ENCODE measurements at places on chromosomes 13 and 19. TPM values are rescaled to one million over a fixed set of nuclear protein-coding genes. Genes with fewer than 3 reads are reported as not detected.
A peak's percentile ranks its signal among the peaks of the same experiment; 100 is the strongest.

GRCh38 chr13:73800011-73800410 lies 334.2 kb downstream of the KLF12 start:
- no peak for DNase-seq

DNA sequence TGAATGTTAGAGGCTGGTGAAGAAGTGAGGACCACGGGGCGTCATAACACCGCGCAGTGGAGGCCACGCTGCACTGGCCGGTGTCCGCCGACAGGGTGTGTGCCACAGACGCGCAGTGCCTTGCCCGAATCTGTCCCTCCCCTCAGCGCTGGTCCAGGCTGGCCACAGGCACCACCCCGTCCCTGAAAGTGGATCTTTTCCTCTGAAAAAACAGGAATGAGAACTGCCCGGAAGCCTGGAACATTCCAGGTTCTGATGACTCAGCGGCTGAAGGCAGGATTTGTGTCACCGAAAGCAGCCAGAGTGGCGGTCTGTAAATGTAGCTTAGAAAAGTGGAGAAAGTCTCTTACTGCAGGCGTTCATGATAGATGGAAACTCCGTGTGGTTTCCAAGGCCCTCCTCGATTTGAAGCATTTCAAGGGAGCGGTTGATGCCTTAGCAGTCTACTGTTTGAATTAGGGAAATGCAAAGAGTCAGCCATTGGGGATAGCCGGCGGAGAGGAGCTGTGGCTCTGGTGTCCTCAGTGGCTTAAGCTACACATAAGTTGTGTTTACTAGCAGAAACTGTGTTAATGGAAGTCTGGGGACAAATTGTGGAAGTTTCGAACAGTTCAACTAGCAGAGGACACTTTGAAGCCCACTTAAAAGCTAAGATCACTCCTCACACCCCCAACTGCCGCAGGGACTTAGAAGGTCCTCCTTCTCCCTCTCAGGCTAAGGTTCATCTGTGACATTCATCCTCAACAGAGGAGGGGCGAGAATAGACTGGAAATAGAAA lies 70.8 kb downstream of the NUFIP1 start:
- DNase-seq = peak; percentile 95

GRCh38 chr13:29452773-29453616 lies 142.5 kb downstream of the SLC7A1 start:
- DNase-seq = no peak

DNA sequence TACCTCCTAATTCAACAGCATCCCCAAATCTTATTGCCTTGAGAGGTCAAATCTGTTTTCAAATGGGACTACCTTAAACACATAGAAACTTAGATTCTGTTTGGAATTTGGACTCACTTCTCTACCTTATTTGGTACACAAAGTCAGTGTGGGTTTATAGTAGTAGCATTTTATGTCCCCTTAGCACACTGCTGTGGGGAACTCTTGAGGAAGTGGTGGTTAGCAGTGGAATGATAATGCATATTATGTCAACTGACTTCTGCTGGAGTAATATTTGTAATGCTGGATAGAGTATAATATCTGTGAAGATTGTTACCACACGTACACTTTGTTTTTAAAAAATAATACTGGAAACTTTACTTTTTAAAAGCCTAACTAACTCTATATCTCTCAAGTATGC lies 386.3 kb downstream of the NDFIP2 start:
- DNase-seq = no peak

Gene NKG7
- 31.7 TPM for total RNA-seq

DNA sequence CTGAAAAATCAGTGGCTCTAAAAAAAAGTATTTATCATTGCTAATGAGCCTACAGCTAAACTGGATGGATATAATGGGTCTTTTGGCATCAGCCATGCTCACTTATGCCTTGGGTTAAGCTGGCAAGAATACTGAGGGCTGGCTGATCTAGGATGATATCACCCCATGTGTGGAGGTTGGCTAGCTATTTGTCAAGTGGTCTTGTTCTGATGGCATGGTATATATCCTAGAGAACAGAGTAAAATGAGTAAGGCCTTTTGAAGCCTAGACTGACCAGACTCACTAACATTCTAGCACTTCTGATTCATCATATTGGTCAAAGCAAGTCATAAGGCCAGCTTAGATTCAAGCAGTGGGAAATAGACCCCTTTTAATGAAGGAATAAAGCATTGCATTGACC lies 383.0 kb downstream of the SLITRK1 start:
- no peak for DNase-seq

GRCh38 chr13:28684257-28684656 lies 25.3 kb downstream of the POMP start:
- no peak for DNase-seq

DNA sequence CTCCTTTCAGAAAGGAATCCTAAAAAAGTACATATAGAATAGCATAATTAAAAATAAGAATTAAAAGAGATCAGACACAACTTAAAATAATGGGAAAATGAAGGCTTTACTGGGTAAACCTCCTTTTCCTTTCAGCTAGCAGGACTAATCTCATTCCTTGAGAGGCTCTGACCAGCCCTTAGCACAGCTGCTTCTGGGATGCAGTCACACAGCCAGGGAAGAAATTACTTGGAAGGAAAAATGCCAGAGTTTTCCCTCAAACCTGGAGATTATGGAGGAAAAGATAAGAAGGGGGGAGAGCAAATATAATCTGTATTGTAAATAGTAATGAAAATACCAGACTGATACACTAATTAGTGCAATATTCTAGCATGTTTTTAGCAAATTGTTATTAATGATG lies 91.8 kb downstream of the LRCH1 start:
- DNase-seq = no peak

- DNase-seq = no peak
Measured at GRCh38 chr19:51100601-51101000, 7.6 kb downstream of the CTU1 start.

DNA sequence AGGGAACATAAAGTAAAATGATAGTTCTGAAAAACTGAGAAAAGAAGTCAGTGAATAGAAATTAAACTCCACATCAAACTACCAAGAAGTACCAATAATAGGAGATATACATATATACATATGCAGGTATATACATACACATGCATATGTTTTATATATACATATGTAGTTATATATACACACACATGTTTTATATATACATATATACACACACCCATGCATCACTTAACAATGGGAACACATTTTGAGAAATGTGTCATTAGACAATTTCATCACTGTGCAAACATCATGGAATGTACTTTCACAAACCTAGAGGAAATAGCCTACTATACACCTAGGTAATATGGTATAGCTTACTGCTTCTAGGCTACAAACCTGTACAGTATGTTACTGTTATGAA lies 626.8 kb upstream of the PCDH9 start:
- no peak for DNase-seq

DNA sequence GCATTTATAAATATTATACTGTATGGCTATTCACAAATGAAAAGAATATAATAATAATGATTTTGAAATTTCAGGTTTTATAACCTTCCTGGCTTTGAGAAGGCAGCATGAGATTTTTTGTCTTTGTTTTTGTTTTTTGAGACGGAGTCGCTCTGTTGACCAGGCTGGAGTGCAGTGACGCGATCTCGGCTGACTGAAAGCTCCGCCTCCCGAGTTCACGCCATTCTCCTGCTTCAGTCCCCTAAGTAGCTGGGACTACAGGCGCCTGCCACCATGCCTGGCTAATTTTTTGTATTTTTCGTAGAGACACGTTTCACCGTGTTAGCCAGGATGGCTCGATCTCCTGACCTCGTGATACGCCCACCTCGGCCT lies 64.1 kb downstream of the ZNF429 start:
- DNase-seq = peak; percentile 80

- DNase-seq = no peak
Measured at GRCh38 chr19:47122359-47123335, 8.0 kb upstream of the SAE1 start.

Gene ZNF99
- 0.06 TPM for total RNA-seq

DNA sequence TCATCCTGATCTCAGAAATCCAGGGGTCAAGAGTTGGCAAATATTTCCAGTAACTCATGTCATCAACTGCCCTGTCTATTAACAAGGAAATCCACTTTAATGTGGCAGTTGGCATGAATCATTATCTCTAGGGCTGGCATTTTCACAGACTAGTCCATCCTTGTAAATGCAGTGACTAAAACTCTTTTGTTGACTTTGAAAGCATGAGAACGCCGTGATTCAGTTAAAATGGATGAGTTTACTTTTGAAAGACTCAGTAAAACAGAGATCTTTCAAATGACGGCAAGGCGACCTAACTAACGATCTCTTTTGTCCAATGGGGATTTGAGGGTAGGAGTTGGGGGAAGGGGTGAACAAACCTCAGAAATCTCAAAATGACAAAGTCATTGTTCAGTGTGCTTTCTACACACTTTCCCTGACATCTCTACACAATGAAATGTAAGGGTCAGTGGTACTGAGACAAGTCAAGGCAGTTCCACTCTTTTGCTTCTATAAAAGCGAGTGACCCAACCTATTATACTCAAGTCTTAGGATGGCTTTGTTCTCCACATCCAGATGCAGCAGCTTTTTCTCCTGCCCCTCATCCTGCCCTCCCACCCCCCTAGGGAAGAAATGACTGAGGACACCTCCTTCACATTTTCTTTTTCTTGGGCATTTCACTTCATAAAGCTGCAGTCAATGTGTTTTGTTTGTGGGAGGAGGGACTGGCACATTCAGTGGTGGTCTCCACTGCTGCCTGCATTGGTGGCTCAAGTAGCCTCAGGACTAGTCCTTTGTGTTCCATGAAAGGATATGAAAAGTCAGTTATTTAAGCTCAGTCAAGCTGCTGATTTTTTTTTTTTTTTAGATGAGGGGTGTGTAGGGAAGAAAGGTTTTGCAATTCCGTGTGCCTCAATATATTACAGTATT lies 200.5 kb downstream of the ABCC4 start:
- DNase-seq = no peak

- DNase-seq = no peak
Measured at GRCh38 chr13:90979059-90979458, 368.4 kb upstream of the MIR17HG start.

Gene NKPD1
- not detected for total RNA-seq

DNA sequence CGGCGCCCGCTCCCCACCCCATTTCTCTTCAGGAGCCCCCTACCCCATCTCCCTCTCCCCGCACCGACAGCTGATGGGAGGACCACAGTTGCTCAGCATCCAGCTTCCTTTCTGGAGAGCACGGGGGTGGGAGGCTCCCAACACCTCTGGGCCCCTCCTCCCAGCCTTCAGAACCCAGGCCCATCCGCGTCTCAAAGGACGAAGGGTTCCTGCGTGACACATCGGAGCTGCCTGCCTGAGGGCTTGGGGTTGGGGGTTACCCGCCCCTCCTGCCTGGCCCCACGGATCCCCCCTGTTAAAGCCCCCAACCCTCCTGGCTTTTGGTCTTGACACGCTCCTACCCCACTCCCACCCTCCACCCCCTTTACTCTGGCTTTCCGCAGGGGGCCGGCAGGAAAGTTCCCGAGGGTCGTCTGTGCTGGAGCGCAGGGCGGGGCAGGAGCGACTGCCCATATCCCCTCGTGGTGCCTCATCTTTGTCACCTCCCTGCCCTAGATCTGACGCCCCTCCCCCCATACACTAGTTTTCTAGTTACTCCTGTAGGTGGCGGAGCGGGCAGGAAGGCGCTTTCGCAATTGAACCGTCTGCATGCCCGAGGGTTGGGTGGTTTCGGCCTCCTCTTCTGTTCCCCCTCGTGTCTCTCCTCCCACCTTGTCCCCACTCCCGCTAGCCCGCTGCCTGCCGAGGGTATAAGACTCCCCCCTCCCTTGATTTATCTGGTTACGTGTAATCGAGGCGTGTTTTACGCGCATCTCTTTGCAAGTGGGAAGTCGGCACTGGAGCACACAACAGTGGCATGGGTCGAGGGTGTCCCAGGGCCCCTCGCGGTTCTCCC lies 924 bp downstream of the TRAPPC5 start:
- DNase-seq = peak; percentile 90

DNA sequence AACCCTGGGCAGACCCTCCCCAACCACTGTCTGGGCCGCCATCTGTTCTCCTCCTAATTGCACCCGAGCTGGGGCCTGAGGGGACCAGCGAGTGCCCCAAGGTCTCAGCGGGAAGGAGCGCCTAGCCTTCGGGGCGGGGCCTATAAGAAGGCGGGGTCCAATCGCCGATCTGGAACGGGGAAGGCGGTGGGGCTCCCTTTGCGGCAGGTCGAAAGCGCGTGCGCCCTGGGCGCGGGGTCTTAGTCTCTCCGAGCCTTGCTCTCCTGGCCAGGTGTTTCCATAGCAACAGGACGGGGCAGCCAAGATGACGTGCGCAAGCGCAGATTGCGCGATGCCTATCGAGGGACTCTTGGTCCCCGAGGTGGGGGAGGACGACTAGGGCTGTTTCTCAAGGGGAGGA lies 2.8 kb downstream of the MAST1 start:
- peak; percentile 50 for DNase-seq

Gene RNF17
- total RNA-seq = not detected

- DNase-seq = peak; percentile 35
Measured at GRCh38 chr19:7970716-7971448, 27.4 kb upstream of the TIMM44 start.

- no peak for DNase-seq
Measured at GRCh38 chr13:21071015-21071414, 9.6 kb upstream of the LATS2 start.

DNA sequence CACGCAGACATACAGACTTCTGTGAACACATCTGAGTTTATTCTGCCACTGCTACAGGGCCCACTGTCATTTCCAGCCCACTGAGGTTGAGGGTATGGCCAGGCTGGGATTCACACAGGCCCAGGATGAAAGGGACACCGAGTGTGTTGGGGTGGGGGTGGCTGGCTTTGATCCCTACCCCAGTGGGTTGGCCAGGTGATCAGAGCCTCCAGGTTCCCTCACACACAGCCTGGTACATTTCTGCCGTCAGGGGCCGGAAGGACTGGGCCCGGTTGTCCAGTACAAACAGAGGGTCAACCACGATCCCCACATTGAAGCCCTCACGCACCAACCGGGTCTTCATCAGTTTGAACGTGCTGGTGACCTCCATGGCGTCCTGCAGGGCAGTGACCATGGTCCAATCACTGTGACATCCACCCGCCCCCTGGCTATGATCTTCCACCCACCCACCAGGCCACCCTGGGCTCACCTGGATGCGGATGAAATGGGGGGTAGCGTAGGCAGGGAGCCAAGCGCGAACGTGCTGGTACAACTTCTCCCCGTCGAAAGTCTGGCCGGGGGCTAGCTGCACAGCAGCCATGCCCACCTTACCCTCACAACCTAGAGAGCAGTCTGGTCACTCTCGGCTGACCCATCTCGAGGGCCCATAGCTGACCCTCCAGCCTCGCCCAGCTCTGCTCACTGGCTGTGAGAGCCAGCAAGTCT lies 13.3 kb downstream of the SLC27A5 start:
- peak; percentile 56 for DNase-seq

- no peak for DNase-seq
Measured at GRCh38 chr13:46479283-46479682, 73.7 kb upstream of the LRCH1 start.

Gene ELSPBP1
- not detected for total RNA-seq

Gene ZNF888
- total RNA-seq = 8.8 TPM

Gene PLVAP
- 25.9 TPM for total RNA-seq

Gene KLF5
- total RNA-seq = 46.6 TPM

- DNase-seq = no peak
Measured at GRCh38 chr13:99972190-99972731, 694 bp upstream of the ZIC5 start.

- DNase-seq = no peak
Measured at GRCh38 chr13:69912630-69913029, 195.0 kb upstream of the ATXN8OS start.

Gene DIRAS1
- total RNA-seq = 0.71 TPM

GRCh38 chr13:97136418-97136817 lies 85.7 kb upstream of the MBNL2 start:
- no peak for DNase-seq
